Tibial artery (tissue), 4 donors: ENCODE measurements at places on chromosomes 6 and 20.

GRCh38 chr6:169854813-169855212 is 103.4 kb downstream of the ERMARD start:
- no peak for DNase-seq

GRCh38 chr20:17614812-17615644 is 45.2 kb downstream of the DSTN start:
- DNase-seq, result peak; percentile 80

- DNase-seq, result no peak
These were observed 17.2 kb downstream of the MICA start for GRCh38 chr6:31420546-31420945.

DNA sequence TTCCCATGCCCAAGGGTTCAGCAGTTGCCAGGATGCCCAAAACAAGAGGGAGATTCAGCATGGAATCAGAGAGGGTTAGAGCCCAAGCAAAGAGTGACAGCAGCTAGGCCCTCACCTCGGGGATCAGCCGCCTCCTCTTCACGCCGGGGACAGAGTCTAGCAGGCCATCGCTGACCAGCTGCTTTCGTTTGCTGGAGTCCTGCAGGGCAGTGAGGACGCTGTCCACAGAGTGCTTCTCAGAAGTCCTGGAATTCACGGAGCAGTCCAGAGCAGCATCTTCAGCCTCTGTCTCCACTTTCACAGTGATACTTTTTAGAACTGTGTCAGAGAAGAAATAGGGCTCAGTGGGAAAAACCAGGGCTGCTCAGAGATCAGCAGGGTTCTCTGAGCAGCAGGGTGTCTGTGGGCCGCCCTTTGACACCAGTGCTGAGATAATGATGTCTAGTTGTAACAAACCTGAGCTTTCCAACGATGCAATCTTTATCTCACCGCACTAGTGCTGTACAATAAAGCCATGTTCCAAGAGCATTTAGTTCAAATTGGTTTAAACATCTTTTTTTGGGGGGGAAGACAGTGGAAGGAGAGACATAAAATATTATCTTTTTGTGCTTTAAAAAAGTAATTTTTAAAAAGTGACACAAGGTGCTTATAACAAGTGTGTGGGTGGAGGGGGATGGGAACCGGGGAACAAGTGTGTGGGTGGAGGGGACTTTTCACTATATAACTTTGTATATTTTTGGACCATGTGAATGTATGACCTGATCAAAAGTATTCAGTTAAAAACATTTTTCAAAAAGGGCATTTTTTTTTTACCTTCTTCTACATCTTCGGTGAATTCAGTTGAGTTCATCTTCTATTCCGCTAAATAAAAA is 16.6 kb downstream of the BEND3 start:
- no peak for DNase-seq

DNA sequence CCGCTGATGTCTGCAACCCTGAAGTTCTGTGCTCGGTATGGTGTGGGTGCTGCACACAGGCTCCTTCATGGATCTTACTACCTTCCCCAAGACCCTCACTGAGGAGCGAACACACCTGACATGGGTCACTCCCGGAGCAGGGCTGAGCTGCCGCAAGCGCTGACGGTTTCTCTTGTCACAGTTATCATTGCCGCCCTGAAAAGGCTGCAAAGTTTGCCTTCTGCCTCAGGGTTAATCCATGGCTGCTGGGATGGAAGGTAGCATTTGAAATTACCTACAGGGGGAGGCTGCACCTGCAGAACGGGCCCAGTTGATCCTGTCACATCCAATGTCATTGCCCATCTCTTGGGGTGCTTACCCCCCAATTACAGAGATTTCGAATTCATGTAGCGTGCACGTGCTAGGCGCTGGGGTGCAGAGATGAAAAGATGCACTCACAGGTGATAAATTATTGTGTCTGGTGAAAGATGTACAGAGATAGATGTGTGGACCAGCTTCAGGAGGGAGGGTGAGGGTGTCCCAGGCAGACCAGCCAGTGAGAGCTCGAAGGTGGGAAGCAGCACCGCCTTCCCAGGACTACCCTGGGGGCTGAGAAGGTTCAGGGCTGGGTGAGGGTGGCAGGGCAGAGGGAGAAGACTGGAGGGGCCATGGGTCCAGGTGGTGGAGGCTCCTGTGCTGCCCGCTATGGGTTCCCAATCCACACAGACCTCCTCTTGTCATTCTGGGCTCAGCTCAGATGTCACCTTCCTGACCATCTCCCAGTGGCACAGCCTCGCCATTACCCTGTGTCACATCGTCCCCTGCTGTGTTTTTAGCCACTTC is 120.1 kb downstream of the SYCP2 start:
- no peak for DNase-seq

GRCh38 chr6:130513770-130514169 is 148.0 kb downstream of the TMEM200A start:
- DNase-seq, result no peak

DNA sequence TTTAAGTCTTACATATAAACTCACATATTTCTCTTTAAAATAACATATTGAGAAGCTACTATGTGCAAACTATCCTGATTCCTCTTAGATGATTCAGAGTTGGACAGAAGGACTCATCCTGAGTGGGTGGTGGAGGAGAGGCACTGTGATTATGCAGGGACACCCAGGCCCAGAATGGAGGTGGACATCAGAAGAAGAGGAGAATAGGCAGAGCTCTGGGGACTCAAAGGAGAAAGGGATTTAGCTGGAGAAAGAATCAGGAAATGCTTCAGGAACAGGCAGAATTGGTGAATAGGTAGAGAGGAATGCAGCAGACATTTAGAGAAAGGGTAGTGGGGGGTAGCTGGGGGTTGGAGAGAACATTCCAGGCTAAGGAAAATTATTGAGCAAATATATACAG is 17.4 kb downstream of the RCAN2 start:
- no peak for DNase-seq

GRCh38 chr20:62561182-62561581 is 81.1 kb upstream of the SLCO4A1 start:
- DNase-seq, result no peak
